ENCODE measurements at places on chromosomes 4 and X. TPM values are rescaled to one million over a fixed set of nuclear protein-coding genes. Genes with fewer than 3 reads are reported as not detected.

DNA sequence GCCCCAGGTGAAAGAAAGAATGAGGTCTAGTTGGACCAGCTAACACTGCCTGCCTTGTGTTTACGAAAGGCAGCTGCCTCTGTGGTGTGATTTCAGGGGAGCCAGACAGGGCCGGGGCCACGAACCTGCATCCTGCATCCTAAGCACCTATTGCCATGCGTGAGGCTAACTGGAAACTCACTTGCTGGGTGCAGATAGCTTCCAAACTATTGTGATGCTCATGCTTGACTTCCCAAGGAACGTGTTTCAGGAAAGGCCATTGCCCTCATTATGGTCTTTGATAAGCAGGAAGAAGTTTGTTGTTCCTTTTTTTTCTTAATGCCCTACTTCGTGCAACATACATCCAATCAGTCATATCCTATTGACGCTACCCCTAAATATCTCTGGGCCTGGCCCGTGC is 2.3 kb upstream of the IRF2 start:
- no peaks in the 10 kb centered on the region for H3K36me3 ChIP-seq
- peak overlapping the region; percentile 8 for H3K4me3 ChIP-seq
- no peaks in the 10 kb centered on the region for H3K27me3 ChIP-seq
- H3K27ac ChIP-seq: no peak overlapping the region

DNA sequence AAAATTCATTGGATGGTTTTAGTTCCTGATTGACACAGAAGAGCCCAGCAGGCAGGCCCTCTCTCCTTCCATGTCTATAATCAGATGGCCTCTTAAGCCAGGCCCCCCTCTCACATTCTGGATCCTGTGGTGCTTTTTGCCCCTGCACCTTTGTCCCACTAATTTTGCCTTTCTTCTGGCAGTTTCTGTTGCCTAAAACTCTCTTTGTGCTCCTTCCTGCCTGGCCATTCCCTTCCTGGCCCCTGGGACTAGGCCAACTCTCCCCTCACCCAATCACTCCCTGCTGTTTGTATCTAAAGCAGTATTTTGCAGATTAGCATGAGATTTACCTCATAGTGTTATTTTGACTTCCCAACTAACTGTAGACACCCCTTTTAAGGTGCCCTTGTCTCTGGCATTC is 42.7 kb upstream of the DDX3X start:
- H3K27me3 ChIP-seq: no peaks in the 10 kb centered on the region
- no peak overlapping the region for H3K4me3 ChIP-seq
- no peak overlapping the region for H3K27ac ChIP-seq
- DNase-seq: no peak
- no peaks in the 10 kb centered on the region for H3K36me3 ChIP-seq
- no peaks in the 10 kb centered on the region for H3K4me1 ChIP-seq

- H3K27me3 ChIP-seq: no peaks in the 10 kb centered on the region
- H3K4me3 ChIP-seq: no peak overlapping the region
- H3K36me3 ChIP-seq: no peaks in the 10 kb centered on the region
- no peak overlapping the region for H3K27ac ChIP-seq
- H3K4me1 ChIP-seq: no peaks in the 10 kb centered on the region
Measured at GRCh38 chrX:42459735-42460134, 318.2 kb downstream of the PPP1R2C start.

DNA sequence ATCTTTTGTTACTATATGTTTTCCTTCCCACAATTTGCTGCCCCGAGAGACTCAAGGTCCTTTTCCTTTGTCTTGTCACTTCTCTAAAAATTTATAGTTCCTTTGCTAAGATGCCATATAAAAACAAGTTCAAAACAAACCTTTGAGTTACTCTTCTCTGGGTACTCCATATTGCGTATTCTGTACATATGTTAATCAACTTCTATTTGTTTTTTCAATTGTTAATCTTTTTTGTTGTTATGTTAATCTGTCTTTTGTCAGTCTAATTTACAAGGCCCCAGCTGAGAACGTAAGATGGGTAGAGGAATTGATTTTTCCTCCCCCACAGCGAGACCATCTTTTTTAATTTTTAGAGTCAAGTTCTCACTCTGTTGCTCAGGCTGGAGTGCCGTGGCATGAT is 7.2 kb upstream of the PPEF2 start:
- no peak overlapping the region for H3K4me3 ChIP-seq
- no peaks in the 10 kb centered on the region for H3K36me3 ChIP-seq
- H3K27me3 ChIP-seq: no peaks in the 10 kb centered on the region

ASB11 gene
- total RNA-seq: not detected

CAMK2D gene
- total RNA-seq: 50.6 TPM
